NCI-H1930 (cell line): ENCODE measurements at places on chromosomes 5 and 9.

DNA sequence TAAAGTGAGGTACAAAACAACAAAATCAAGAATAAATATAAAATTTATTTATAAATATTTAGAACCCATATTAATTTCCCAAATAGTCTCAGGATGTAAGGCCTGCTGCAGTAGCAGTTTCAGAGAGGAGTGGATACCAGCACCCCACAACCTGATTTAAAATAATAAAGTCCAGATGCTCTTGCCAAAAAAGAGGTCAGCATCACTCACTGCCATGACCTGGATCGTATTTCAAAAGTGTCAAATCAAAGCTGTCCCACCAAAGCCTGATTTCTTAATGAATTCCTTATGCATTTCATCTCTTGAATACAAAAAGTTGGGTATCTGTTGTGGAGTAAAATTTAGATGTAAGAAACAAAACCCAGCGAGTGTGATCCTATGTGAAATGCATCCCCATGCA, 58.0 kb upstream of the ROR2 start:
- DNase-seq, result no peak

DNA sequence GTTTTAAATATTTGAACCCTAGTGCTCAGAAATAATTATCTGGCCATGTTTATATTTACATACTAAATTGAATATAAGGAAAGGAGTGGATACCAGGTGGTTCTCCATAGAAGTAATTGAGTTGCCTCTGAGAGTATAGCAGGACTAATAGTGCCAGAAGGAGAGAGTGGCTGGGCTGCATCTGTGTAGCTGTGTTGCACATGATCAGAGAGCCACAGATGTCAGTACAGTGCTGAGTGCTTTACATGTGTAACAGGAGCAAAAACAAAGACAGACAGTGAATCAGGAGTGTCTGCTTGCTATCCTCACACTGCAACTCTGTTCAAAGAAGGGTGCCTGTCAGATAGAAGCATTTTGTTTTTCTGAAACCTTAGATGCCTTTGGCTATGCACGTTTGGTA, 353.9 kb upstream of the PAPPA start:
- DNase-seq, result no peak

- DNase-seq, result no peak
Measured at GRCh38 chr9:82271106-82271561, 282.6 kb downstream of the SPATA31D1 start.

- DNase-seq, result no peak
Measured at GRCh38 chr9:120350596-120350995, 229.4 kb downstream of the CDK5RAP2 start.

DNA sequence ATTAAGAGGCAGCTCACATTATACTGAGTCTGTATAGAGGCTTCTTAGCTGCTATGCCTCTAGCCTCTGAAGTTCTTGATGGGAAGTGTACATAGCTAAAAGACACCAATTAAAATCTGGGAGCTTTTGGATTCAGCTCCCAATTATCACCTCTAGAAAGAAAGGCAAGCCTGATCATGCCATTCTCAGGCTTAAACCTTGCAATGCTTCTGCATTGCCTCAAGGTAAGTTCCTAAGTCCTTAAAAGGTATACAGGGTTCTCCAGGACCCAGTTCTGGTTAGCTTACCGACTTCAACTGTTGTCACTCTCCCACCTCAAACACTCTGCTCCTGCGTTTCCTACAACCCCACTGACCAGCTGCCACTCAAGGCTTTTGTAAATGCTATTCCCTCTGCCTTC, 17.5 kb upstream of the CCL28 start:
- no peak for DNase-seq

DNA sequence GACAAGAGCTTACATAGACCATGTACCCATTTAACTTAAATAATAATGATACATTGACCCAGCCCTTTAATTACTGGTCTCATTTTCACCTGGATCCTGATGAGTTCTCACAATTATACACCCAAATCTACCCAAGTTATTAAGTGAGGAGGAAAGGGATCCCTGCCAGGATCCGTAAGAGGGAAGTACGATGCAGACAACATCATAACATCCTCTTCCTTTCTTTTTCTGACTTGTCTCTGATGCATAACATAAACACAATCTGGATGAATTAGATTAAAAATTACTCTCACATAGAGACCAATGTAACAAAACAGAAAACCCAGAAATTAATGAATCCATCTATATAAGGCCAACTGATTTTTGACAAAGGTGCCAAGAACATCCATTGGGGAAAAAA, 17.0 kb downstream of the MARCHF3 start:
- DNase-seq, result no peak

DNA sequence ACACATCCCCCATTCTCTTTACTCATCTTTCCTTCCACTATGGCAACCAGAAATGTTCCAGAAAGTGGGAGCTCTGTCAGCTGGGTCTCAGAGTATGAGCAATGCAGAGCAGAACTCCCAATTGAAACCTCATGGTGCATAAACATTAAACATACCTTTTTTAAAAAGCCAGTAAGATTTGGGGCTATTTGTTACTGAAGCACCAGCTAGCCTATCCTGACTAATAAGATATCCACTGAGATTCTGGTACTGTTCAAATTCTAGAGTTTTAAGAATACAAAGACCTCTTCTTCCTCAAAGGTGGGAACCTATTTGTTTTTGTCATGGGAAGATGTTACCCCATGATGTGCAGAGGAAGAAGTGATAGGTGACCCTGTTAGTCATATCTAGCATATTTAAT, 46.1 kb upstream of the EGFLAM start:
- DNase-seq, result no peak

DNA sequence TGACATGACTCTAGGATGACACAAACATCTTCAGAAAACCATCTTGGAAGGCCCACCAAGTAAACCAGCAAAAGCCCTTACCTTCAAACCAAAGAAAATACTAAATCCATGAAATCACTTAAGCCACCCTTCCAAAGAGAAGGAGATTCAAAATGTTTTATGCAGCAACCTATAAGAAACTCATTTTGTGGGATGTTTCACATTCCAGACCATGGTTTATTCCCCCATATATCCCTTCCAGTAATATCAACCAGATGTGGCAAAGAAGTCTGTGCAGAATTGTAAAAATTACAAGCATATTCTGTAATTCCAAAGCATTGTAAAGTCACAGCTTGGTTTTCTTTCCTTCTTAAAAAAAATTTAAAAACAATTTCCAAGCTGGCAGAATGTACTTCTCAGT, 117.4 kb downstream of the SLIT3 start:
- no peak for DNase-seq

DNA sequence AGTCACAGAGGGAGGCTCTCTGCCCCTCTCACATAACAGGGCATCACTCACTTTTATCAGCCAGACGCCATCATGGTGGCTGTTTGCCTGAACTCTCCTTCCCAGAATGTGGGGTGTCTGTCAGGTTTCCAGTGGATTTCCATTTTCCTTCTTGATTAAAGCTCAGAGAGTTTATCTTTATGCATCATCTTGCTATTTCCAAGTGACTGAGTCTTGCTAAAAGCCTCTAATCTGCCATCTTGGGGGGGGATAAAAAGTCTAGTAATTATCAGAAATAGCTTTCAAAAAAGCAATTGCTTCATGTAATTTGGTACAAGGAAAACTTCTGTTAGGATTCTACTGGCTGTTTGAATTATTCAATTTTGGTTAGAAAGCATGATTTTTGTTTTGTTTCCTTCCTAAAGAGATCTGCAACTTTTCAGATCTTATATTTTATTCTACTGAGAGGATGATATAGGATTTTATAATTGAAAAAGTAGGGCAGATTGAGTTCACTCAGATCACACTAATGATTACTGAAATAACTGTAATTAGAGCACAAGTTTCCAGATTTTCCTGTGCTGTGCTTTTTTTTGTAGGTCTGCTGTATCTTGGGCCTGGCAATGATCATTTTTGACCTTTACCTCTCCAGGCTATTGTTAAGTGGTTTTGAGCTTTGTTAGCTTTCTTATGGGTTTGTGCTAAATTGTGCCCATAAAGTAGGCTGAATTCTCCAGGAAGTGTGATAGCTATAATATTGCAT, 661.5 kb downstream of the TLE4 start:
- DNase-seq, result no peak

DNA sequence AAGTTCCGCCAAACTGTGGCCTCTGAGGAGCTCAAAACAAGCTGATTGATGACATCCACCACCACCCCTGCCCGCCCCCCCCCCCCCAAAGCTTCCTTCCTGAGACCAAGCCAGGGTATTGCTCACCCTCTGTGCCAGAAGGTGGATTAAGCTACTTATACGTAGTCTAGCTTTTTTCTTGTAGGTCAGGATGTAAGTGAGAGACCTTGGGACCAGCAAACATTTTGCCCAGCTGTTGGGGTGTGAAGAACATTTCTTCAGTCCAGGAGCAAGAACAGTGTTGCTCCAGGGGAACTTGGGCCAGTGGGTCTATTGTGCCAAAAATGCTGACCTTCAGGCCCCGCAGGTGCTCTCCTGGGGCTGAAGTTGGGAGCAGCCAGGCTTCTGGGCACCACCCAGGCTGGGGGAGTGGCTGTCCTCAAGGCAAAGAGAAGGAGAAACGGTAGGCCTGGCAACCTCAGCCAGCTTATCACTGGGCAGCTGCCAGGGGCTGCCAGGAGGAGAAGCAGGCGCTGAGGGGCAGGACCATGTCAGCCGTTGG, 18.0 kb downstream of the NEURL1B start:
- DNase-seq, result no peak

GRCh38 chr5:134905246-134905996, 490 bp downstream of the PCBD2 start:
- DNase-seq, result peak; percentile 44

DNA sequence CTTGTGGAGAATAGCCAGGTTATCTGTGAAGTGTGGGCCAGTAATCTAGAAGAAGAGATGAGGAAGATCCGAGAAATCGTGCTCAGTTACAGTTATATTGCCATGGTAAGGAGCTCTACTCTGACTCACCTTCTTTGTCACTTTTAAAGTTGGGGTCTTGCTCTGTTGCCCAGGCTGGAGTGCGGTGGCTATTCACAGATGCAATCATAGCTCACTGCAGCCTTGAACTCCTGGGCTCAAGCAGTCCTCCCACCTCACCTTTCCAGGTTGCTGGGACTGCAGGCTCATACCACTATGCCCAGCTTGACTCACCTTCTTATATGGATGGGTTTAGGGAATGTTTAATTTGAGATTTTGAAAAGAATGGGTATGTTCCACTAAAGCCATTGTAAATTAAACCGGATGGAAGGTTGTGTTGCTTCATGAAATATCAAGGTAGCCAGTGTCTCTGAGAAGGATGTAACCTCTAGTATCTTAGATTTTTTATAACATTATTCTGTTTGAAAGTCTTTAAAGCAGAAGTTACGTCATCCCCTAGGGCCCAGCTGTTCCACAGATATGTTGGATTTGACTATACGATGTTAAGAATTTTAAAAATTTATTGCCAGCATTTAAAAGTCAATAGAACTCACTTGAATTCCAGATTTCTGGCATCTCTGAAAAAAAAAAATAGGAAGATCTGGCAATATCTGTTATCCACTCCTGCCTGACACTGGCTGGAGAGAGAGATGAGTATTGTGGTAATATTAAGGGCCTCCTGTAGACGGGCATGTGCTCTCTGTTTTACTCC, 5.1 kb downstream of the CNOT8 start:
- DNase-seq, result no peak

DNA sequence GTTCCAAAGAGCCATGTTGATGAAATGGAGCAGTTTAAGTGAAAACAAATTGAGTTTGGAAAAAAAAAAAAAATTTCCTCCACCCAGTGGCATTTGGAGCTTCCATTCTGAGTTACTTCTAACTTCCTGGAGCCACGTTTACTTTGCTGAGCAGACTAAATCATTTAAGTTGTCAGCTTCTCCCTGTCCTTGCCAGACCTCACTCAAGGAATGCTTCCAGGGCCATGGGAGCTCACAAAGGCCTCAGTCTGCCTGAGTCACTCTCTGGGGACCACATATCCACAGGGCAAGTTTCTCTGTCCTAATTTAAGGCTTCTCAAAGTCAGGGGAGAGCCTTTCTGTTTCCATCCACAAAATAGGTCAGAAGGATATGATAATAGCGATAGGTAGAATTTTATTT, 210.3 kb upstream of the TNC start:
- DNase-seq, result no peak

DNA sequence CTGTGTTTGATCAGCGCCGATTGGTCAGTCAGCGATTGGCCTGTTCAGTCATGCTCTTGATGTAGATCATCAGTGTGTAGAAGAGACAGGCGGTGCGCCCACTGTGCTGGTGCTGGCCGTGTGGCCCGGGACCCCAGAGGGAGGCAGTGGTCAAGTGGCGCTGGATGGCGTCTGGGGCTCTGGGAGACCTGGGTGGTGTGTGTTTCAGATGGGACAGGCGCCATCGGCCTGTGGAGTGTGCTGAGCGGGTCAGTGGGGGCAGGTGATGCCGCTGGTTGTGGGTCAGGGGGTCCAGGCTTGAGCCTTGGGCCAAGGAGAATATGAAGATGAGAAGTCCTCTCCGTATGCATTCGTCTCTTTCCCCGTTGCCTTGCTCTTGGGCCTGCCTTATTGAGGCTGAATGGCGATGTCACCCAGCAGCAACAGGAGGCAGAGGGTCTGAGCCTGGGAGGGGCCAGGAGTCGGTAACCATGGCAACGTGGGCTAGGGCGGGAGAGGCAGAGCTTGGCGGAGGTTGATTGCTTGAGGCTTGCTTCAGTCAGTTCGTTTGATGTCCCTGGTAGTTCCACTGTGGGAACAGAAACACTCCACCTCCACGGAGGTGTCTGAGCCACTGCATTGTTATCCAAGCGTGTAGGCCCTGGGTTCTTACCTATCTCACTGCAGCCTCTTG, 117.8 kb upstream of the CACNA1B start:
- DNase-seq, result no peak

- no peak for DNase-seq
Measured at GRCh38 chr9:134787601-134788531, 92.7 kb upstream of the FCN2 start.

- DNase-seq, result no peak
Measured at GRCh38 chr5:125293223-125293622, 546.8 kb upstream of the ZNF608 start.

GRCh38 chr9:95807326-95807947, 68.1 kb upstream of the ERCC6L2 start:
- no peak for DNase-seq

DNA sequence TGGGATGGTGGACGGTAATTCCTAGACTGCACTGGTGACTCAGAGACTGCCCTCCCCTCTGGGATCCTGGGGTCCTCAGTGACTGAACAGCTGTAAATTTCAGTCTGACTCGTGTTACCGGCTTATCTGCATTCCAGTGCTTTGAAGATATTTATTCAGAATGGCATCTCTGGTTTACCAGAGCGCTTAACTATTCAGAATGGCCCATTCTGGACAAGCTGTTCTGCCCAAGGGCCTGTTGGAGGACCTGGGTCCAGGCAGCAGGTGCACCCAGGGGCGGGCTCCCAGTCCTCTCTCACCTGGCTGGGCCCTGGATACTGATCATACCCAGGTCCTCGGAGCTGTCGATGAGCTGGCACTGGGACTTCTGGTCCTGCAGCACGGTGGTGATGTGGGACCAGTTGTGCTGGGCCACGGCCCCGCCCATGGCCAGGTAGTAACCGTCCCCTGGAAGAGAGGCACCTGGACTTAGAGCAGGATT, 48.0 kb downstream of the SARDH start:
- DNase-seq, result no peak

DNA sequence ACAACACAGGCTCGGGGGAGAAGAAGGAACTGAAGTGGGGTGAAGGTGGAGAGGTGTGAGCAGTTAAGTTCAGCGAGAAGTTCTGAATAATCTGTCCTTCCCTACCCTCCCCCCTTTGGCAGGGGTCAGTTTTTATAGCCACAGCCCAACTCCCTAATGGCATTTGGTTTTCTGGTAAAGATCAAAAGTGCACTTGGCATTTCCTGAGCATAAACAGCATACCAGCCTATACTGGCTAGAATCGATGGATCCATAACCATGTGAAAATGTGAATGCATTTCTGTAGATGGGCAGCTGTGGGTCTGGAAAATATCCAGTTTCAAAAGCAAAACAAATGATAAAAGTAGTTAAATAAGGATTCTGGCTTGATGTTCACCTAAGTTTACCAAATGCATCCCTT, 410.9 kb downstream of the PLK2 start:
- DNase-seq, result no peak
